ENCODE measurements at places on chromosomes 1 and 21.

- no peak for DNase-seq
These were observed 667.3 kb downstream of the PTPRU start for GRCh38 chr1:29903548-29904166.

- peak; percentile 45 for DNase-seq
These were observed 221.6 kb downstream of the LTN1 start for GRCh38 chr21:28770867-28771661.

GRCh38 chr1:240508950-240509349 lies 103.0 kb downstream of the GREM2 start:
- DNase-seq = peak; percentile 38

GRCh38 chr21:46018615-46019014 lies 37.0 kb downstream of the COL6A1 start:
- no peak for DNase-seq

- no peak for DNase-seq
These were observed 4.1 kb downstream of the PNRC2 start for GRCh38 chr1:23963617-23964234.

- DNase-seq = no peak
These were observed 160.0 kb upstream of the ARHGEF16 start for GRCh38 chr1:3294450-3294849.

- DNase-seq = no peak
These were observed 110.8 kb downstream of the PLPP3 start for GRCh38 chr1:56468518-56468917.

GRCh38 chr1:164563721-164564360 lies 4.9 kb downstream of the PBX1 start:
- peak; percentile 42 for DNase-seq
